ENCODE measurements at places on chromosomes 4 and X. TPM values are rescaled to one million over a fixed set of nuclear protein-coding genes. Genes with fewer than 3 reads are reported as not detected.

NAP1L5 gene
- 3.7 TPM for polyA plus RNA-seq

DNA sequence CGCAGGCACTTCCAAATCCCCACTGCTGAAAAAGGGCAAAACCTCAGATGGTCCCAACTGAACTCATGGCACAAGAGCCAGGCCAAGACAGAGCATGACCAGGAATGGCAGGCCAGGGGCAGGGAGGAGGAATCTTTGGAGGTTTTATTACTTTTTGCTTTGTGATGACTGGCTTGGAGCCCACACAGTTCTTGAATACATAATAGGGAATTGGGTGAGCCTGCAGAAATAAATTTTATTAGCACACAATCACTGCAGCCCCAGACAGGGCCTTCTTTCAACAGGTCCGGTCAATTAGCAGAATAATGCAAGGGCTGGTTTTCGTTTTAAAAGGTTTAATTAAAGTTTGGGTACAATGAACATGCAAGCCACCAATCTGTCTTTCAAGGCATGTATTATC is 23.4 kb upstream of the MAMLD1 start:
- no peaks in the 10 kb centered on the region for H3K36me3 ChIP-seq
- no peak overlapping the region for H3K4me3 ChIP-seq
- no peak overlapping the region for H3K27ac ChIP-seq

GRCh38 chr4:173577963-173578362 is 47.9 kb upstream of the HAND2 start:
- H3K4me1 ChIP-seq: no peaks in the 10 kb centered on the region
- H3K4me3 ChIP-seq: no peak overlapping the region
- DNase-seq: no peak
- H3K36me3 ChIP-seq: no peaks in the 10 kb centered on the region
- no peak overlapping the region for H3K27ac ChIP-seq

PRIMPOL gene
- 7.3 TPM for polyA plus RNA-seq

DNA sequence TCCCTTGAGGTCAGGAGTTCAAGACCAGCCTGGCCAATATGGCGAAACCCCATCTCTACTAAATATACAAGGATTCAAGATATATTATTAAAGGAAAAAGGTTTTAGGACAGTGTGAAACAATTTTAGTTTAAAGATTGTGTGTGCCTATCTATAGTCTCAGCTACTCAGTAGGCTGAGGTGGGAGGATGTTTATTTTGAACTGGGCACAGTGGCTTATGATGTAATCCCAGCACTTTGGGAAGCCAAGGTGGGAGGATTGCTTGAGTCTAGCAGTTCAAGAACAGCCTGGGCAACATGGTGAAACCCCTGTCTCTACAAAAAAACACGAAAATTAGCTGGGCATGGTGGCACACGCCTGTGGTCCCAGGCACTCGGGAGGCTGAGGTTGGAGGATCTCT is 31.4 kb upstream of the REST start:
- H3K27me3 ChIP-seq: no peaks in the 10 kb centered on the region
- no peak overlapping the region for H3K27ac ChIP-seq
- no peak for DNase-seq
- H3K4me3 ChIP-seq: no peak overlapping the region
- H3K4me1 ChIP-seq: peaks cover 9% of the 10 kb centered on the region
- no peaks in the 10 kb centered on the region for H3K36me3 ChIP-seq

GRCh38 chr4:164949448-164950143 is 27.9 kb downstream of the TRIM61 start:
- no peak overlapping the region for H3K27ac ChIP-seq
- DNase-seq: peak; percentile 53
- no peaks in the 10 kb centered on the region for H3K36me3 ChIP-seq
- no peaks in the 10 kb centered on the region for H3K4me1 ChIP-seq
- H3K27me3 ChIP-seq: peaks cover 9% of the 10 kb centered on the region

GRCh38 chrX:63128509-63128908 is 222.6 kb downstream of the SPIN4 start:
- no peaks in the 10 kb centered on the region for H3K27me3 ChIP-seq
- H3K27ac ChIP-seq: no peak overlapping the region
- H3K4me3 ChIP-seq: no peak overlapping the region
- no peak for DNase-seq
- no peaks in the 10 kb centered on the region for H3K4me1 ChIP-seq
- no peaks in the 10 kb centered on the region for H3K36me3 ChIP-seq

DNA sequence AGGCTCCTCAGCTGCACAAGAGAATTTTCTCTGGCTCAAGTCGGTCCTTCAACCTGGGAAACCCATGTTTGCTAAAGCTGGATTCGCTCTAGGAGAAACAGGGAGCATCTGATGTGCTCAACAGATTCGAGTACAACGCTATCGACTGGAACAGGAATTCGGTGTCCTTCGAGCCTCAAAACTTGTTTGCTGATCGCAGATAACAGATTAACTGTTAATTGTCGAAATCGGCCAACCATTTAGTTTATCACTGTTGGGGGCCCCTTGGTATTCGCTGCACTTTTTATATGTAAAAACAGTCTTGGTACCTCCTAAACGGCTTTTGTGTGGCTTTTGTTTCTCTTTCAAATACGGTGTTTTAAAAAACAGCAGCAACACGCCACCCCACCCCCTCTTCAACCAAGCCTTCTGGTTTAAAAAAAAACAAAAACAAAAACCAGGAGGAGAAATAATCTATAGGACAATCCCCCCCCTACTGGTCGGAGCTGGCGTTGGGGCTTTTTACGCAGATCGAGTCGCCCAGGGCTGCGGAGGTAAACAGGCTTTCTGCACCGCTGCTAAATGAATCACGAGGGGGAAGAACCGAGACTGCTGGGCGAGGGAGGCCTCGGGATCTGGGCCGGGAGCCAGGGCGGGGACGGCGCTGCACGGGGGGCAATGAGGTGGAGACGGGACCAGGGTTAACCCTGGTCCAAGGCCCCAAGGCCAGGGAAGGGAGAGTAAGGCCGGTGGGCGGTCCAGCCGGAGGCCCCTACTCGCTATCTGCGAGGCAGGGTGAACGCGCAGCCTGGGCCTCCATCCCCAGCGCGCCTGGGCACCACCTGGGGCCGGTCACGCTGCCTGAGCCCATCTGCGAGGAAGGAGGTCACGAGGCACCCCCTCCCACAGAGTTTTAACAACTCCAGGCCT is 71.7 kb upstream of the BCOR start:
- H3K27me3 ChIP-seq: peaks cover 3% of the 10 kb centered on the region
- peaks cover 60% of the 10 kb centered on the region for H3K4me1 ChIP-seq
- no peak overlapping the region for H3K27ac ChIP-seq
- H3K4me3 ChIP-seq: no peak overlapping the region
- DNase-seq: peak; percentile 84
- no peaks in the 10 kb centered on the region for H3K36me3 ChIP-seq

ERAS gene
- polyA plus RNA-seq: 0.24 TPM

MTNR1A gene
- polyA plus RNA-seq: not detected

LRCH2 gene
- 1.1 TPM for polyA plus RNA-seq

DCAF4L1 gene
- polyA plus RNA-seq: 0.14 TPM

- H3K27ac ChIP-seq: no peak overlapping the region
- H3K4me3 ChIP-seq: no peak overlapping the region
- no peaks in the 10 kb centered on the region for H3K36me3 ChIP-seq
- H3K4me1 ChIP-seq: no peaks in the 10 kb centered on the region
- no peaks in the 10 kb centered on the region for H3K27me3 ChIP-seq
Observed at GRCh38 chr4:161583549-161583948, 580.3 kb downstream of the FSTL5 start.

- peaks cover 14% of the 10 kb centered on the region for H3K27me3 ChIP-seq
- no peaks in the 10 kb centered on the region for H3K4me1 ChIP-seq
- H3K36me3 ChIP-seq: no peaks in the 10 kb centered on the region
- no peak for DNase-seq
- no peak overlapping the region for H3K4me3 ChIP-seq
- H3K27ac ChIP-seq: no peak overlapping the region
Observed at GRCh38 chrX:16765594-16765993, 20.7 kb upstream of the TXLNG start.

All from lung (tissue), 17 donors.